ENCODE measurements at places on chromosomes 3 and 15.

DNA sequence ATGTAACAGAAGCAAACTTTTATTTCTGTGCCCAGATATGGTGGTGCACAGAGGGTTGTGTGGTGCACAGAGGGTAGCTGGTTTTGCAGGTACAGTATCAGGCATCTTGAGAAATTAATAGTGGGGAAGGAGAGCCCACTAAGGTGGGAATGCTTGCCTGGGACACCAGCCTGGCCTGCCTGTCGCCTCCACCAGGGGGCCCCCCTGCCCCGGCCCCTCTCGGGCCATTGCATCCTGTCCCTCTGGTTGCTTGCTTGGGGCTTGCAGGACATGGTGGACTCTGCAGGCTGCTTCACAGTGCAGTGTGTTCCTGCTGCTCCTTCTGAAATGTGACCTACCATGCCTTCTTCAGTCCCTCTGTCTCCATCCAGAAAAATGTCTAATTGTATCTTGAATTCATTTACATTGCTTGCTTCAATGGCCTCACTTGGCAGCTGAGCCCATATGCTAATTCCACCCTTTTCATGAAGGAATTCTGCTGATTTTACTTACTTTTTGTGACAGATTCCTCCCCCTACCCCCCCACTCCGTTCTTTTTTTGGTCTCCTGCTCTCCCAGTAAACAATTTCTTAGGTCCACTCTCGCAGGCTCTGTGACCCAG is 73.6 kb downstream of the EEFSEC start:
- no peak for DNase-seq

GRCh38 chr3:473033-473800 is 276.7 kb downstream of the CHL1 start:
- no peak for DNase-seq

DNA sequence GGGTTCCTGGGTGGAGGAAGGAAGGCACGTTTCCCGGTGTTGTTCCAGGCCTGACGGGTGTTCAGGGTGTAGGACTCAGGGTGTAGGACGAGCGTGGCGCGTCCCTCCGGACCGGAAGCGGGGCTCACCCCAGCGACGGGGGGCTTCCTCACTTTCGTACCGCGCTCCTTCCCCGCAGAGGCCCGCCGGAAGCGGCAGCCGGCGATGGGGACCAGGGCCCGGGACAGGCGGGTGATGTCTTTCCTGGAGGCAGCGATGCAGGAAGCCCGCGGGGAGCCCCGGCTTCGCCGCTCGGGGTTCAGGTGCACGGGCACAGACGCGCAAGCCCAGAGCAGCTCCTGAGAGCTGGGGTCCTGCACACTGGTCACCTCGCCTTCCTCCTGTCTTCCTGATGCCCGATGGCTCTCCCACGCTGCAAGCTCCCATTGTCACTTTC is 13.4 kb downstream of the FOXL2NB start:
- no peak for DNase-seq

DNA sequence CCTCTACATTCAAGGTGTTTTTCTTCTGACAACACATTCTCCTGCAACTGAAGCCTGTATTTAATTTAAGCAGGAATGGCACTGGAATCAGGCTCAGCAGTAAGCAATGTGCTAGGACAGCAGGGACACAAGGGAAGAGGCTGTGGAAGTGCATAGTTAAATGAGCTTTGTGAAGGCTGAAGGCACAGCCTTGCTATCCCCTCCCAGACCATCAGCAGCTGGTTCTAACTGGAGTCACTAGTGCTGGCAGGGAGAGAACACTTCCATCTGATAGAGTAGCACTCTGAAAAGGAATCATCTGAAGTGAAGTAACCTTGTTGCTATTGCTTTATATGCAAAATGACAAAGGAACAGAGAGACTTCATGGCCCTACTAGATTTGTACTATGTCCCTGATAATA is 14.7 kb downstream of the UQCC5 start:
- DNase-seq, result no peak

DNA sequence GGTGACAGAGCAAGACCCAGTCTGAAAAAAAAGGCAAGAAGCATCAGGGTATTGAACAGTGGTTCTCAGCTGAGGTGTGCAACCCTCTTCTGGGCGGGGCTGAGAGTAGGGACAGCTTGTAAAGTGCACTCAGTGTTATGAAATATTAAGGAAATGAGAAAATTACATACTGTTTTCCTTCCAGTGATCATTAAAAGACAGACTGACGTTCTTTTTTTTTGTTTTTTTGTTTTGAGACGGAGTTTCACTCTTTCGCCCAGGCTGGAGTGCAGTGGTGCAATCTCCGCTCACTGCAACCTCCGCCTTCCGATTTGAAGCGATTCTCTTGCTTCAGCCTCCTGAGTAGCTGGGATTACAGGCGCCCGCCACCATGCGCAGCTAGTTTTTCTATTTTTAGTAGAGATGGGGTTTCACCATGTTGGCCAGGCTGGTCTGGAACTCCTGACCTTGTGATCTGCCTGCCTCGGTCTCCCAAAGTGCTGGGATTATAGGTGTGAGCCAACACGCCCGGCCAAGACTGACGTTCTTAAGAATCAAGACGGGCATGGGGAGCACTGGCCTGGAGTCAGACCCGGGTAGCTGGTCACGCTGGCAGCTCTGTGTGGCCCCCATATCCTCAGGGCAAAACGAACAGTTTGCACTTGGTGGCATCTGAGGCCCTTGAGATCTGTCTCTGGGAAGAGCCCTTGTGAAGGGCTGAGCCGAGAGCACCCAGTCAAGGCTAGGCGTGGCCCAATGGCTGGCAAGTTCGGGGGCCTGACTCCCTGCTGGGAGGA is 11.4 kb downstream of the MAN2A2 start:
- no peak for DNase-seq

GRCh38 chr3:196332168-196332567 is 6.0 kb downstream of the TM4SF19 start:
- DNase-seq, result no peak
